ENCODE measurements at places on chromosomes 11 and 22. TPM values are rescaled to one million over a fixed set of nuclear protein-coding genes. Genes with fewer than 3 reads are reported as not detected.

Gene TMEM86A
- 1.4 TPM for total RNA-seq

Gene POU2AF1
- total RNA-seq, result not detected

Gene CEP164
- total RNA-seq, result 57.0 TPM

Gene CNGA4
- total RNA-seq, result not detected

Gene ASRGL1
- 22.9 TPM for total RNA-seq

Gene MMP8
- total RNA-seq, result 0.72 TPM

Gene NLRP6
- not detected for total RNA-seq

Gene BCR
- total RNA-seq, result 16.1 TPM

Gene KRTAP5-8
- not detected for total RNA-seq

Gene TNNI2
- not detected for total RNA-seq

Gene PSMA1
- total RNA-seq, result 134 TPM

Gene TOMT
- total RNA-seq, result not detected

Gene MCHR1
- not detected for total RNA-seq

Gene C11orf16
- not detected for total RNA-seq

Gene PGA5
- not detected for total RNA-seq

Data from A375 (cell line).